Thymus (tissue), 14 donors: ENCODE measurements at places on chromosomes 7 and 10. TPM values are rescaled to one million over a fixed set of nuclear protein-coding genes. Genes with fewer than 3 reads are reported as not detected.

The FAM221A gene
- 4.9 TPM for total RNA-seq

The ZNF503 gene
- 0.38 TPM for total RNA-seq

The CAV1 gene
- total RNA-seq = 26.4 TPM

The HTR7 gene
- total RNA-seq = 0.14 TPM

The ASIC3 gene
- 0.14 TPM for total RNA-seq

GRCh38 chr7:14125998-14126397 lies 136.5 kb upstream of the ETV1 start:
- no peaks in the 10 kb centered on the region for H3K4me1 ChIP-seq
- H3K4me3 ChIP-seq = no peak overlapping the region
- no peaks in the 10 kb centered on the region for H3K36me3 ChIP-seq
- no peak overlapping the region for H3K27ac ChIP-seq
- DNase-seq = no peak

GRCh38 chr7:11473807-11474424 lies 358.1 kb downstream of the THSD7A start:
- H3K4me3 ChIP-seq = no peak overlapping the region
- H3K4me1 ChIP-seq = no peaks in the 10 kb centered on the region
- H3K27ac ChIP-seq = no peak overlapping the region
- no peak for DNase-seq

DNA sequence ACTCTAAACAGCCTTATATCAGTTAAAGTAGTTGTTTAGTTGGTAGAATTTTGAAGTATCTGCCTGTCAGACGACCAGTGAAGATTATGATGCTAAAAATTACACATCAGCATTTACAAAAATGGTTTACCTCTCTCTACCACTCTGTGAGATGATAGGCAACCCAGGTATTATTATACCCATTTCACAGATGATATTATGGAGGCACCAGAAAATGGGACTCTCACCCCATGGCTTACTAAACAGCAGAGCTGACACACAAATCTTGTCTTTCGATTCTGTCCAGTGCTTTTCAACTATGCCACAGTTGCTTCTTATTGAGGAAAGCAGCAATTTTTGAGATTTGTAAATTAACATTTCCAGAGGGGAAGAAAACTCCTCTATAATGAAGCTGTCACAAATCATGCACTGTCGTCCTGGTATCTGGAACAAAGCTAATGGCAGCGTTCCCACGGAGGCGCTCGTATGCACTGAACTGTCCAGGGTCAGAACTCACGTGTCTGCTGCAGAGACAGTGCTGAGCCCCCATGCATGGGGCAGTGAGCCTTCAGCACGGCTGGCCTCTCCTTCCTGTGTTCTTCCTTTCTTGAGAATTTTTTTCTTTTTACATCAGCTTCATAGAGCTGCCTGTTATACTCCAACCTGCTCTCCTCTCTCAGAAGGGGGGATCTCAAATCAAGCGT lies 381.1 kb downstream of the SDK1 start:
- H3K4me1 ChIP-seq = no peaks in the 10 kb centered on the region
- no peak overlapping the region for H3K4me3 ChIP-seq
- no peak for DNase-seq
- no peaks in the 10 kb centered on the region for H3K27me3 ChIP-seq
- no peaks in the 10 kb centered on the region for H3K36me3 ChIP-seq

GRCh38 chr10:76291175-76291574 lies 859.8 kb downstream of the LRMDA start:
- H3K36me3 ChIP-seq = no peaks in the 10 kb centered on the region
- H3K4me1 ChIP-seq = no peaks in the 10 kb centered on the region
- no peak for DNase-seq
- H3K4me3 ChIP-seq = no peak overlapping the region
- no peaks in the 10 kb centered on the region for H3K27me3 ChIP-seq

DNA sequence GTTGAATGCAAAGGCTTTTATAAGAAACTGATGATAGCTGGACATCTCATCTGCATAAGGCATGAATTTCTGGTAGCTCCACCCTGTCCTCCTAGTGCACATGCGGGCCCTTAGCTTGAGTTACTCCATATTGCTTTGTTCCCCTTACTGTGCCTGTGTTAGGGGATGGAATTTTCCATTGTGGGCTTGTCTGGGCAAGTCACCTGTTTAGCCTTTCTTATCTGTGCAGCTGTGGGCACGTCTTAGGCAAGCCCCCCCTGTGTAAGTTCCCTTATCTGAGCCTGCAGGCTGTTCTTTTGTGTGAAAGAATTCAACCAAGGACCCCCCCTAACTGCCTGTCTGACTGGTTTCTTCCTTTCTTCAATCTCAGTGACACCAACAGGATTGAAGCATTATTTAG lies 14.5 kb upstream of the CROT start:
- H3K36me3 ChIP-seq = no peaks in the 10 kb centered on the region
- H3K4me3 ChIP-seq = no peak overlapping the region
- no peaks in the 10 kb centered on the region for H3K4me1 ChIP-seq

GRCh38 chr10:98217801-98218200 lies 50.2 kb downstream of the LOXL4 start:
- no peak overlapping the region for H3K27ac ChIP-seq
- H3K27me3 ChIP-seq = no peaks in the 10 kb centered on the region
- H3K4me1 ChIP-seq = no peaks in the 10 kb centered on the region
- H3K4me3 ChIP-seq = no peak overlapping the region
- DNase-seq = no peak
- H3K36me3 ChIP-seq = no peaks in the 10 kb centered on the region

DNA sequence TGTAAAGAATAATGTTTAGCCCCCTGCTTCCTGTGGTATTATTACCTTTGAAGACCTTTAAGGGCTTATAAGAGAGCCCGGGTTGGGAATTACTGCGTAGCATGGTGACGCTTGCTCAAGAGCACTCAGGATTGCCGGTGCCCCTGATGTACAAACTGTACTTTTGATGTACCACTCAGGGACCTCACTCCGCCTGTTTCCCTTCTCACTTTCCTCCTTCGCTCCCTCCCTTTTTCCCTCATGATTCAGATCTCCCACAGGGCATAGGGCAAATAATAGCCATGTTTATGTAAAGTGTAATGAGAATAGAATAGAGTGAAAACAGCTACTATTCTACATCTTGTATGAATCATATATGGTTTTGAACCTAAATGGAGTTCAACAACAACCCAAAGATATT lies 77.8 kb upstream of the PDCD4 start:
- no peak overlapping the region for H3K4me3 ChIP-seq
- no peaks in the 10 kb centered on the region for H3K36me3 ChIP-seq
- H3K27me3 ChIP-seq = no peaks in the 10 kb centered on the region
- peaks cover 6% of the 10 kb centered on the region for H3K4me1 ChIP-seq

GRCh38 chr7:12239806-12240205 lies 28.7 kb downstream of the TMEM106B start:
- no peak overlapping the region for H3K4me3 ChIP-seq
- no peak overlapping the region for H3K27ac ChIP-seq
- H3K27me3 ChIP-seq = no peaks in the 10 kb centered on the region
- DNase-seq = no peak

DNA sequence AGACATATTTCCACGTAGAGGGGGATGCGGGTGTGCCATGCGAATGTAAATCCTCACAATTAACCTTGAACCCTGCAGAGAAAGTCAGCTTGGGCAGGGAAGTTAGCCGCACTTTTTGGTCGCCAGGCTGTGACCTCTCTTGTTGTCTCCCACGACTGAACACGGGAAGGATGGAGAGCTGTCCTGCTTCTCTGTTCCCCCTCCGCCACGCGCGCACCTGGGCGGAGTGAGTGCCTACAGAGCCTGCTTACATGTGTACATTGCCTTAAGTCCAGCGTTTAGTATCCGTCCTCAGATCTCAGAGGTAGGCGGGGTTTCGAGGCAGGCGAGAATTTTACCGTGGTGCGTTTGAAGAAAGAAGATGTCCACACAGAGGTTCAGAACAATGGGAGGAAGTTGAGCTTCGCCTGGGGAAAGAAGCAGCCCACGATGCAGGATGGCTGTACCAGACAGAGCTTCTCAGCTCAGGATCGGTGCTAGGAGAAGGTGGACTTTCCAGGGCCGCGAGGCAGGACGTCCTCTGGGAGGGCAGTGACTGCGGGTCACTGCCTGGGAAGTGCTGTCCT lies 482 bp upstream of the ERCC6 start:
- H3K27ac ChIP-seq = peak overlapping the region; percentile 56
- H3K4me1 ChIP-seq = peaks cover 17% of the 10 kb centered on the region
- DNase-seq = peak; percentile 22
- peaks cover 19% of the 10 kb centered on the region for H3K27me3 ChIP-seq

DNA sequence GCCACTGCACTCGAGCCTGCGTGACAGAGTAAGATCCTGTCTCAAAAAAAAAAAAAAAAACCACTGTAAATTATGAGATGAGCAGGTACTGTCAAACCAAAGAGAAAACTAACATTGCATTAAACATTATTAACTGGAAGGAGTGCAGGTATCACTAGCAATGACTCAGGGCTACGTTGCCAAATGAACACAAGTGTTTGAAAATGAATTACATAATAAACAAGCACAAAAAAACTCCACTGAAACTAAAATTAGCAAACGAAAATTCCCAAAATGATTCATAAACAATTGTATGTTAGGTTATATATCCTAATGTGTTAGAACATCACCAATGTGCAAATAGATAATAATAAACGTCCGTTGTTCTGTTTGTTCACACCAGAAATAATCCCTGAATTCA lies 42.8 kb downstream of the NSUN6 start:
- H3K27ac ChIP-seq = no peak overlapping the region
- H3K4me1 ChIP-seq = no peaks in the 10 kb centered on the region
- no peaks in the 10 kb centered on the region for H3K36me3 ChIP-seq
- no peaks in the 10 kb centered on the region for H3K27me3 ChIP-seq
- DNase-seq = no peak

- no peaks in the 10 kb centered on the region for H3K36me3 ChIP-seq
- no peak overlapping the region for H3K27ac ChIP-seq
- no peak overlapping the region for H3K4me3 ChIP-seq
- no peaks in the 10 kb centered on the region for H3K4me1 ChIP-seq
- DNase-seq = no peak
These were observed 32.5 kb downstream of the TNS3 start for GRCh38 chr7:47549397-47549796.

DNA sequence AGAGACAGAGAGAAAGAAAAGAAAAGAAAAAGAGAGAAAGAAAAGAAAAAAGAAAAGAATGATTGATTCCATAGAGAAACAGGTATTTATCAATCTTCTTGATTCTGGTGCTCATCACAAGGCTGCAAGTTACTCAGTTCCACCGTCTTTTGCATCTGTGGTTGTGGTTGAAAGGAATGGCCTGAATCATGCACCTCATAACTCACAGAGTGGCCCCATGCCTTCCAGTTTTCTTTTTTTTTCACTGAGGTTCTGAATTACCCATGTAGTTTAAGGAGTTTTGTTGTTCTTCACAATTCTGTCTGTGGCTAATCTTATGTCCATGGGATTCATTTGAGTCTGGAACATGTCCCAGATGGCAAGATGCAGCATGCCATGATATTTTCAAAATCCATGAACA lies 156.0 kb downstream of the ZNF33B start:
- H3K4me3 ChIP-seq = no peak overlapping the region
- no peaks in the 10 kb centered on the region for H3K36me3 ChIP-seq
- no peak overlapping the region for H3K27ac ChIP-seq

DNA sequence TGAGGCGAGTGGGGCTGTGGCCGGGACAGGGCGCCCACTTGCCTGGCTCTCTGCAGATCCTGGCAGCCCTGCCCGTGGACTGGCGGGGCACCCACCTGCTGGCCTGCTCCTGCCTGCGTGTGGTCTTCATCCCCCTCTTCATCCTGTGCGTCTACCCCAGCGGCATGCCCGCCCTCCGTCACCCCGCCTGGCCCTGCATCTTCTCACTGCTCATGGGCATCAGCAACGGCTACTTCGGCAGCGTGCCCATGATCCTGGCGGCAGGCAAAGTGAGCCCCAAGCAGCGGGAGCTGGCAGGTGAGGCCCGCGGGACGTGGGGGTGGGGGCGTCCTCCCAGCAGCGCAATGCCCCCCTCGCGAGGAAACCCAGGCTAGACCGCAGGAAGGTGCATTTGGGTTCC lies 17.6 kb downstream of the SLC29A4 start:
- peaks cover 24% of the 10 kb centered on the region for H3K27me3 ChIP-seq
- H3K4me3 ChIP-seq = no peak overlapping the region
- DNase-seq = no peak
- H3K4me1 ChIP-seq = peaks cover 15% of the 10 kb centered on the region
- H3K36me3 ChIP-seq = no peaks in the 10 kb centered on the region

DNA sequence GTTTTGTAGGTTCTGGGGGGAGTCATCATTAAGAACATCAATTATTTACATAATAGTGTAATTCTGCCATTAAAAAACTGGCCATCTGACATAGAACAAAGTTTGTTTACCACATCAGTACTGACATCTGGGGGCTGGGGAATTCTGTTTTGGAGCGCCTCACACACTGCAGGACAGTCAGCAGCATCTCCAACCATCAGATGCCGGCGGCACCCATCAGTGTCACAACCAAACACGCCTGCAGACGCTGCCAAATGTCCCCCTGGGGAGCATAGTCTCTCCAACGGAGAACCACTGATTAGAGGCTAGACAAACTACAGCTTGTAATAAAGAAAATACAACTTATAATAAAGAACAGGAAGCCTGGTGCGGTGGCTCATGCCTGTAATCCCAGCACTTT lies 26.0 kb downstream of the GNA12 start:
- H3K36me3 ChIP-seq = no peaks in the 10 kb centered on the region
- no peak overlapping the region for H3K27ac ChIP-seq
- no peak for DNase-seq

DNA sequence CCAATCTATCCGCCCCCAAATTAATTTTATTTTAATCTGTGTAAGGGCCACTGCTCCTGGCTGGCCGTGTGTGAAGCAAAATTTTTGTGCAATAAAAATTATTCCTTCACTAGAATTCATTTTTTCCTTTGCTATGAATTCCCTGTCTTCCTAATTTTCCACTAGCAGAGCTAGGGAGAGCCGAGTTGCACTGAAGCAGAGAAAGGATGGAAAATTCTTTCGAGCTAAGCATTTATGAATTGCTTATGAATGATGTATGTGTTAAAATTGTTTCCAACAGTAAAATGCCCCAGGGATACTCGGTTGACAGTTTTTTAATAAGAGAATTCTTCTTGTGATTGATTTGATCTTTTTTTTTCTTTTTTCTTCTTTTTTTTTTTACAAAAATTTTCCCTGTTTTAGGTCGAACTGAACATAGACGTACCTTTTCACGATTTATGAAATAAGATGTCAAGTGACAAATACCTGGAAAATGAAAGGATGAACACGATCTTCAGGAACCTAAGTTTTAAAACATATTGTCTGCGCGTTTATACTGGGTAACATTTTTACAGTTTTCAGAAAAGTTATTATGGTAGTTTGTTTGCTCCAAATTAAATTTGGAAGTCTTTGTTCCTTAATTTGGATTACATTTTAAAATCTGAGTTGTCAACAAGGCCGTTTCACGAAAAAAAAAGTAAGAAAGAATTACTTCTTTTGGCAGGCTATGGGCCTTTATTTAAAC lies 288.8 kb upstream of the NFE2L3 start:
- H3K27me3 ChIP-seq = peaks cover 64% of the 10 kb centered on the region
- H3K4me1 ChIP-seq = peaks cover 10% of the 10 kb centered on the region
- H3K27ac ChIP-seq = no peak overlapping the region
- no peak for DNase-seq
- H3K4me3 ChIP-seq = no peak overlapping the region

GRCh38 chr10:64118736-64119135 lies 597.5 kb downstream of the REEP3 start:
- no peaks in the 10 kb centered on the region for H3K27me3 ChIP-seq
- H3K4me3 ChIP-seq = no peak overlapping the region
- no peaks in the 10 kb centered on the region for H3K36me3 ChIP-seq
- no peak for DNase-seq
- H3K4me1 ChIP-seq = no peaks in the 10 kb centered on the region

GRCh38 chr10:95211606-95212279 lies 17.7 kb downstream of the ACSM6 start:
- DNase-seq = no peak
- no peak overlapping the region for H3K4me3 ChIP-seq
- H3K36me3 ChIP-seq = no peaks in the 10 kb centered on the region
- no peaks in the 10 kb centered on the region for H3K4me1 ChIP-seq
- H3K27ac ChIP-seq = no peak overlapping the region
- no peaks in the 10 kb centered on the region for H3K27me3 ChIP-seq
